NCI-H345 (cell line): ENCODE measurements at places on chromosomes 5 and 9.

DNA sequence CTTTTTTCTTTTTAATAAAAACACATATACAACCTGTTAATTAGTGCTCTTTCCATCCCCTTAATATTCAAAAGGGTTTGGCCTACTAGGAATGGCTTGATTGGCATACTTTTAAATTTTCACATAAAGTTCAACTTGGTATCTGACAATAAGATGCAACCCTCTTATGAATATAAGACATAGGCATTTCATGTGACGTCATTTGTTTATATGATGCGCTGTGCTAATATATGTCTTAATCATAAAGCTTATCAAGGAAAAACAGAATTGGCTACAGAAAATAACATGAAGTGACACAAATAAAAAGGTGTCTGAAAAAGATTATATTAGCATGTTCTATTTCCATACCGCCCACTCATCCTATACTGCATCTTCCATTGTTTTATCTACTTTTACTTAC is 1642.4 kb downstream of the EFNA5 start:
- no peak for DNase-seq

- DNase-seq = no peak
Measured at GRCh38 chr5:66655395-66656324, 59.5 kb downstream of the MAST4 start.

DNA sequence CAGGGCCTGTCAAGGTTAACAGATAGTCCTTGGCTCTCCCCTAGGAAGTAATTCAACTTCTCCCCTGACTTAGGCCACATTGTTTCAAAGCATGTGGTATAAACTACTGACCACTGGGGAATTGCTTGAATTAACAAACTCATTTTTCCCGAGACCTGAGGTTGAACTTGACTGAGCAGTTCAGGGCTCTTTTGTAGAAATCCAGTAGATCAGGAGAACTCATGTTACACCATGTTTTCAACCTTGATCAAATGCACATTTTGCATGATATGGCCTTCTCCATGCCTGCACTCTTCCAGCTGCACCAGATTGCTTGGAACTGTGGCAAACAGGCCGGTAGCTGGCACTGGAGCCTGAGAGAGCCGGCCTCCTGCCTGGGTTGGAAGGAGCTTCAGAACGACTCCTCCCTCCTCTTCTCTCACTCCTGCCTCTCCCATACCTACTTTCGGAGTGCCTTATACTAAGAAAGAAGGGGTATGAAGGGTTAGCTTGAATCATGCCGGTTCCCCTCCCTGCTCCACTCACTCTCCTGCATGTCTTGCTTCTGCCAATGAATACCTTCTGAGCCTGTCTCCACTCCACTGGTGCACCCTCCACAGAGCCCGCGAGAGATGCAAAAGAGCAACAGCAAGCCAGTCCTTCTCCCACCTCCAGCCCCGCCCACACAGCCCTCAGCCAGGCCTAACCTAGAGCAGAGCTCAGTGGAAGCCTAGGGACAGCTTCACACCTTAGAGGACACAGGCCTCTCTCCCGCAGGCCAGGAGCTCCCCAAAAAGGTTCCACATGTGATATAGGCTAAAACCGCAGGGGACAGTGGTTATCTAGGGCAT is 159.4 kb downstream of the MACROH2A1 start:
- no peak for DNase-seq

DNA sequence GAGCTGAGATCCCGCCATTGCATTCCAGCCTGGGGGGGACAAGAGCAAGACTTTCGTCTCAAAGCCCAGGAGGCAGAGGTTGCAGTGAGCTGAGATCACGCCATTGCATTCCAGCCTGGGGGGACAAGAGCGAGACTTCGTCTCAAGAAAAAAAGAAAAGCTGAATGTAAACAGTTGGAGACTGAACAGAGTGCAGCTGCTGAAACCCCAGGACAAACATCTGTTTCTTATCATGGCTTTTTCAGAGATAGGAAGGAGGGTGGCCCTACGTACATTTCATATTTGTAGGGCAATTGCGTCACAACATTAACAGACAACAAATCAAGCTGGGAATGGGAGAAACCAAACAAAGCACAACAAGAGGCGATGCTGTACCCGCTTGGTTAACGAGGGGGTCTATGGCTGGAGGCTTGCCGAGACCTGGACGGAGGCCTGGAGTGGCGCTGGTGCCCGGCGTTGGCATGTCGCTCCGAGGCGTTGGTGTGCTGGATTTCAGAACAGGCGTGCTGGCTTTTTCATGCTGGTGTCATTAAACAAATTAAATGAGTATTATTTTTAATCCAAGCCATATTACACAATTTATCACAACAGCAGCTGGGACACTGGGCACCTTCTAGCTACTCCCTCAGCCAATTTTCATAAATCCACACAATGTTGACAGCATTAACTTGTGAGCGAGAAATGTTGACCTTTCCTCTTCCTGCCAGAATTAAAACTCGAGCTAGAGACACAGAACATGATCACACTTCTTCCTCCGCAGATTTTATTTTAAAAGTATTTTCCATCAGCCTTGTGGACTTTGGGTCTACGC is 76.1 kb downstream of the TLE1 start:
- DNase-seq = no peak

- no peak for DNase-seq
Measured at GRCh38 chr5:142821733-142822487, 51.7 kb downstream of the ARHGAP26 start.

DNA sequence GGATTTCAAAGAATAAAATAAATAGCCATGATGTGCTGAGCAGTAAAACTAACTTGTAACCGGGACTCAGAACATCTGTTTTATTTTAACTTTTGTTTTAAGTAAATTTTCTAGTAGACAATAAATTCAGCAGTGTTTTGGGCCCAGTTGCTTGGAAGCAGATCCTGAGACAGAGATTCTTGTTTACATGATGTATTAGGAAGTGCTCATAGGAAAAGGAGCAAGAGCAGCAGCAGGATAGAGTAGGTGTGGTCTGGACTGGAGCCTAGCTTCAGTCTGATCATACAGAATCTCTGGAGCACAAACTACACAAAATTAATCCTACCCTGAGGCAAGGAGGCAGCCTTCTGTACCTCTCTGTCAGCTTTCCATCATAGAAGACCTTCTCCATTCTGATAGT is 139.2 kb upstream of the CCNH start:
- DNase-seq = no peak

DNA sequence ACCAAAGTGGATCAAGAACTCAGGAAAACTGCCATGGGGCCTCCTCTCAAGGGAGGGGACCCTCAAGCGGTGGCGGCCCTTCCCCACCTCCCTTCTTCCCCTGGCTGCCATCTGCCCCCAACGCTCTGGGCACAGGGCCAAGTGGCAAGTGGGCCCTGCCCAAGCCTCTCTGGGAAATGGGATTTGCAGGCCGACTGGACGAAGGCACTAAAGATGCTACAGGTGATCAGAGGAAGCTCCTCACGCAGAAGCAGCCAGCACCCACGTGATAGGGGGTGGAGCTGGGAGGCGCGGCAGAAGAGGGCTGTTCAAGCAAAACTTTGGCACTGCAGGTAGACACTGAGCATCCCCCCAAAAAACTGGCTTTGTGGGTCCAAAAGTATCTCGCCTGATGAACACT is 52.7 kb upstream of the UBTD2 start:
- peak; percentile 12 for DNase-seq

DNA sequence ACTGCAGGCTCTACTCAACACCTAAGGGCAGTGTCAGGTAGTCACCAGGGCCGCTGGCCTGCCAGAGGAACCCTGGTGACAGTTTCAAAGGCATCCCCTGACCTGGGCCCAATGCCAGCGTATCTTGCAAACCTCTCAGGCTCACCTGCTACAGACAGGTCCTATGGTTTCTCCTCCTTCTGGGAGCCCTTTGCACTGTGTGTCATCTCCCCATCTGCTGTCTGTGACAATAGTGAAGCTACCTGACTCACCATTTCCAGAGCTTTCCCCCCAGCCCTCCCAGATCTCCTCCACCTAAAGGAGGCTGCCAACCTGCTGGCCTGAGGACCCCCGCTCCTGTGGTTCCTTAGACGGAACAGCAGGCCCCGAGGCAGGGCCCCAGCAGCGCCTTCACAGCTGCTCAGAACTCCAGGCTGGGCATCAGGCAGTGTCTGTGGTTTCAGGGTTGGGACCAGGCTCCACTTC is 203.1 kb downstream of the FSTL4 start:
- DNase-seq = no peak

- DNase-seq = no peak
Measured at GRCh38 chr9:131237931-131238401, 38.3 kb downstream of the FAM78A start.

GRCh38 chr5:82745016-82745415 is 332.2 kb downstream of the TMEM167A start:
- no peak for DNase-seq

GRCh38 chr5:19917588-19918122 is 70.3 kb downstream of the CDH18 start:
- no peak for DNase-seq

DNA sequence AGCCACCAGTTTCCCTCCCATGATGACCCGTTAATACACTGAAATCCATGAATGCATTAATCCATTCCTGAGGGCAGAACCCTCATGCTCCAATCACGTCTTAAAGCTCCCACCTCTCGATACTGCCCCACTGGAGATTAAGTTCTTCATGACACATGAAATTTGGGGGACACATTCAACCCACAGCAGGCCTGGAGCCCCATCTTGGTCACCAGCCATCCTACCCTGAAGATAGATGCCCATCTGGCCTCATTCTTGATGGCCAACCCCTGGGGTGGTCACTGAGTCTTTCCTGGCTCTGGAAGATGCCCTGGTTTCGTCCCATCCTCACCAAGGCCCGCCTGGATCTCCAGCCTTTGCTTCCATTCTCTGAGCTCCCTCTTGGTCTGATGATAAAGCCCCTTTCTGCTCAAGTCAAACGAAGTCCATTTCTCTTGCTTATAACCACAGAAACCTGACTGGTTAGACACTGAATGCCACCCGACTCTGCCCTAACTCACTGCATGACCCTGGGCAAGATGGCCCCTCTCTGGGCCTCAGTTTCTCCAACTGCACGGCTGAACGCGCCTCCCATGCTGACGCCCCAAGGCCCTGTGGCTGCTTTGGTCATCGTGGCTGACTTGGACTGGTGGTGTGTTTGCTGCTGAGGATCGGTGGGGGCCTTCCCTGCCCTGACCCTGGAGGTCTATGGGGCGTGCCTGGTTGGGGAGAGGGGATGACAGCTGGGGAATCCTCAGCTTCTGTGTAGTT is 138.4 kb upstream of the IER5L start:
- no peak for DNase-seq

GRCh38 chr5:3656803-3657202 is 61.2 kb downstream of the IRX1 start:
- DNase-seq = no peak

DNA sequence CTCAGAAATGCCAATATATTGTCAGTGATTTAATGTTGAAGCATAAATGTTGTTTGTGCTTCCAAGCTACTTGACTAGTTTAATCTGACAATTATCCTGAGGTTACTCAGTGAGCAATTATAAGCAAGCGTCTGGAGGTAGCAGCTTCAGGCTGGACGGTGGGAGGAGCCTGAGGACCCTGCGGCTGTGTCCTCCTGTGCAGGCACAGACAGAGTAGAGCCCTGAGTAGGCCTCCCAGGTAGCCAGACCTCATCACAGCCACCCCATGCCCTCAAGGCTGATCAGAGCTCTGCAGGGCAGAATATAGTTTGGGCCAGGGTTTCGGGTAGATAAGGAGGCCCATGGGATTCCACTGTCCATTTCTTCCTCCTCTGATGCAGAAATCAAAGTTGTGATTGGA is 153.6 kb downstream of the DRD1 start:
- no peak for DNase-seq

DNA sequence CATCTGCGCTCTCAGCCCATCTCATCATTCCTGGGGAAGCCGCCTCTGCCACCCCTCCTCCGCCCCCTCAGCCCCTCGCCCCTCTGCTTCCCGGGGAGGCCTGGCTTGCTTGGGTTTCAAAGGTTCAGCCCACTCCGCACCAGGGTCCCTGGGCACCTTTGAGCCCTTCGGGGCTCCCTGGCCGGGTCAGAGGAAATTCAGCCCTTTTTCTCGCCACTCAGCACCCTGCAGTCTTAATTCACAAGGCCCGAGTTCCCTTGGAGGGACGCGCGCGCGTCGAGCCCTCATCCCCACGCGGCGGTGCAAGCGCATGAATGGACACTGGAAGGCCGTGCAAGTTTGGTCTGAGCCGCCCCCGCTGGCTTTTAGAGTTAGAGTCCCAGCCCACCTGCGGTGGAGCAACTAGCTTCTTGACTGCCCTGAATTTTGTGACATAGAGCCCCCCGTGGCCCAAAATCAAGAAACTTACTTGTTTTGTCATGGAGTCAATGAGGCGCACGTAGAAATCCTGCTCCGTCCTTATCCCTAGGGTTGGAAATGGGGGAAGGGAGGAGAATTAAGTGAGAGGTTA is 4.5 kb downstream of the EBF1 start:
- DNase-seq = no peak

GRCh38 chr9:98142182-98142907 is 23.3 kb upstream of the TRIM14 start:
- no peak for DNase-seq

DNA sequence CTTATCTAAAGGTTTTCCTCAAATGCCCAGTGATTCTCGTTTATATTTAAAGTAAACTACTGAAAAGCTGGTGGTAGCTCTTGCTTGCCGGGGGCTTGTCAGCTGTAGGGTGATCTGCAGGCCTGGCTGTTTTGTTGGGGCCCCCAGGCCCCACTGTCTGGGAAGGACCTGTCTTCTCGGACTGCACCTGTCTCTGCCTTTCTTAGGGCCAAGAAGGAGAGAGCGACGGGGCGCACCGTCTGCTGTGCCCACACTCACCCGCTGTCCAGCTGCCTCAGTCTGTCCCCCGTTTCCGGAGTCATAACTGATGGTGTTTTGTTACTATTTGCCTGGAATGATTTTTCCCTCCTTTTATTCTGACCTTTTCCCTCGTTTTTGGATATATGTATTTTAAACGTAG is 94.1 kb upstream of the CACNA1B start:
- DNase-seq = no peak

DNA sequence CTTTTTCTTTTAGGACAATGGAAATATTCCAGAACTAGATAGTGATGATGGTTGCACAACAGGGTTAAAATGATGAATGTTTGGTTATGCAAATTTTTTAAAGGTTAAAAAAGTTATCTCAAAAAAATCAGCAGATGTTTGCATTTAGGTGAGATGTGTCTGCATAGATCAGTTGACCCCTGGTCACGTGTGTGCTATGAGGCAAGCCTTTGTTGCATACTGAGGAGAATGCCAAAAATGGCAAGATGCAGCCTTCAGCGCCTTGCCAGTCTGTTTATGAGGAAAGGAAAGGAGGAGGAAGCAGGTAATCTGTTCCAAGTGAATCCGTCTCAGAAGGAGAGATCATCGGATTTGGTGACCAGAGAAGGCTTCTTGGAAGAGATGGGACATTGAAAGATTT is 11.9 kb downstream of the MEGF10 start:
- DNase-seq = no peak

- no peak for DNase-seq
Measured at GRCh38 chr5:98570661-98571191, 202.7 kb upstream of the RGMB start.

DNA sequence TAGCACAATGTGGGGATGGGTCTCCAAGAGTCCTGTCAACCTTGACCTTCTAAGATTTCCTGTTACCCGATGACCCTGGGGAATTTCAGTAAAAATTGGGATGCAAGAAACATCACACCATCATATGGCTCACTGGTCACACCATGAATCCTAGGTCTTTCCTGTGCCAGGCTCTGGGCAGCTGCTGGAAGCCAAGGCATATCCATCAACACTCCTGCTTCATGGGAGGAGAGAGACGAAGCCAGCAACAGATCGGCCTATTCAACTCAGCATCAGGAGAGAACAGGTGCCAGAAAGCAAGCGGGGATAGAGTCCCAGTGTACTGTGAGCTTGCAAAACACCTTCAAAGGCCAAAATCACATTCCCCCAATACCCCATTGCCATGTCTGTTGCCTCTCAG is 6.5 kb upstream of the NEK6 start:
- no peak for DNase-seq

- no peak for DNase-seq
Measured at GRCh38 chr9:127527560-127528268, 76.4 kb downstream of the LRSAM1 start.
